ENCODE measurements at places on chromosomes 11 and 22.

DNA sequence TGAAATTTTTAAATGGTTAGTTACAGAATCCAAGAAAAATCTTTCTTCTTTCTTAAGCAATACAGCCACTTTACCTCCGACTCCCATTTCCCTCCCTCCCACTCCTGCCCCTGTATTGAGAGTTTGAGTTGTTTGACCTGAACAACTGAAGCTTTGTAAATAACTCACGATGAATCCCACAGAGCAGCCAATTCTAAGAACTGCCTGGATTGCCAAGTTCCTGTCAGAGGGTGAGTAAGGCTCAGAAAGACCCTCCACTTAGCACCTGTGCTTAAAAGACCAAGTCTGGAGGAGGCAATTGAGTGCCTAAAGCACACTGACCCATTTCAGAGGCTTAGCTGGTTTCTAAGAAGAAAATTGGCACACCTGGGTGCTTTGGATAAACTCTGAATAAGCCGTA is 158.5 kb downstream of the MSANTD4 start:
- no peak for DNase-seq

DNA sequence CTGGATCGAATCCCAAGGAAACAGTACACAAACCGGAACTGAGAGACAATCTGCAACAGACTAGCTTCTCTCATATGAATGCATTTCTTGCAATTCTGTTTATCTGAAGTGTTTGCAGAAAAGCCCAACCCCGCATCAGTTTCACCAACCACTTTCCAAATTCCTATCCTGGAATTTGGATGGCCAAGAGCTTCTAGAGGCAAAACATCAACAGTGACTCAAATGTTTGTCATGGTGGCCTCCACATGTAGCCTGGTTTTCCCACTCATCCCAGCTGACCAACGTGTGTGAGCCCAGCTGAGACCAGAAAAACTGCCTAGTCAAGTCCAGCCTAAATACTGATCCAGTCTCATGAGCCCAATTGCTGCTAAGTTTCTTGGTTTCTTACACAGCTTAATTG is 8.3 kb upstream of the MIEF1 start:
- DNase-seq: no peak

- DNase-seq: no peak
These were observed 971.4 kb downstream of the DLG2 start for GRCh38 chr11:84655712-84656111.

DNA sequence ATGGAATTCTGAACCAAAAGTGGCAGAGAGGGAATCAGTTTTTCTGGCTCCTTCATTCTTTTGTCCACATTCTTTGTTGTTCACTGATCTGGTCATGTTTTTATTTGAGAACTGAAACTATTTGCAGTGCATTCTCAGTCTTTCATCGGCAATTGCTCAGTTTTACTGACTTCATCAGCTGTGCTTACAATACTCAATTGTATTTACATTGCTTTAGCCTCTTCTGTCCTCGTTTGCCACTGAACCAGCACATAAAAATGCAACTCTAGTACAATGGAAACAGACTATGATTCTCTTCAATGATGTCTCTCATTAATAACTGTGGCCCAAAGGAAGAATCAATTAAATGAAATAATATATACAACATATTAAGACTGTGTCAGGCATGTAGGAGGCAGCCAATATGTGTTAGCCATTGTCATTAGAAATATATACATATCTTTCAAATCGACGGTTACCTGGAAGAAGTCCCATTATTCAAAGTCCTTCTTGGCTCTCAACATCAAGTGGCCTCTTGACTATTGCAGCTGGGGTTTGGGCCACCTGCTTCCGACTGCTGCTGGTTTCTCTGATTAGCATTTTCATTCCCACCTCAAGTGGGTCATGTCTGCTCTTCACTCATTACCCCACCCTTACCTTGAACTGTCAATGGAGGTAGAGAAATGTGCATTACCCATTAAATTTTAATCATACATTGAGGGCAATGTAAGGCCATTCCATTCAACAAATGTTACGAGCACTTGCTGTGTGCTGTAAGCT is 600.1 kb downstream of the INSC start:
- no peak for DNase-seq

DNA sequence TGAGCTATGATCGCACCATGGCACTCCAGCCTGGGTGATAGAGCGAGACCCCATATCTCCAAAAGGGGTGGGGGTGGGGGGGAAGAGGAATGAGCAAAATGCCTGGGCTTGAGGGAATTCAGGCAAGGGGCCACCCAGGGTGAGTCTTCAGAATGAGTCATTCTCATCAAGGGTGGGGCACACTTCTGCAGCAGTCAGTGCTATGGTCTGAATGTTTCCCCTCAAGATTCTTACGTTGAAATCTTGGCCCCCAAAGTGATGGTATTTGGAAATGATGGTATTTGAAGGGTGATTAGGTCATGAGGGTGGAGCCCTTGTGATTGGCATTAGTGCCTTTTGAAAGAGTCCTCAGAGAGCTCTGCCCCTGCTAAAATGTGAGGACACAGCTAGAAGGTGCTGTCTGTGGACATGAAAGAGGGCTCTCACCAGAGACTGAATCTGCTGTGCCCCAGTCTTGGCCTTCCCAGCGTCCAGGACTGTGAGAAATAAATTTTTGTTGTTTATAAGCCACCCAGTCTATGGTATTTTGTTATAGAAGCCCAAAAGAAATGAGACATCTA is 86.4 kb upstream of the THY1 start:
- no peak for DNase-seq

- peak; percentile 80 for DNase-seq
These were observed 5.1 kb upstream of the MYRF start for GRCh38 chr11:61747192-61747966.

GRCh38 chr11:2270322-2271076 is at the start of gene ASCL2:
Gene ASCL2 (minus strand): TSS chr11:2270588. CDS start chr11:2270332, 256 bp downstream.
- no peak for DNase-seq

GRCh38 chr11:43983221-43983810 is 40.9 kb downstream of the C11orf96 start:
- DNase-seq: no peak

DNA sequence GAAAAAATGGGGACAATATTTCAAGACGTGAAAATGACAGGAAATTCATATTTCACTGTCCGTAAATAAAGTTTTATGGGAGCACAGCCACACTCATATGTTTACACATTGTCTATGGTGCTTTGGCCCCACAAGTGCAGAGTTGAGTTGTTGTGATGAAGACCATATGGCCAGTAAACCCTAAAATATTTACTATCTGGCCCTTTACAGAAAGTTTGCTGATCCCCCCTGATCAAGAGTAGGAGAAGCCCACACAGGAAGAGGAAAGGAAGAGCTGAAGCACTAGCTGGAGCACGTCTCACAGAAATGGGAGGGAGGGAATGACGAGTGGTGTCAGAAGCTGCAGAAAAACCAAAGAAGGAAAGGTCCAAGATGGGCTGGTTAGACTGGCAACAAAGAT is 78.8 kb downstream of the TNRC6B start:
- no peak for DNase-seq

Data from RPMI8226 (cell line).